ENCODE measurements at places on chromosomes 3 and 15.
A peak's percentile ranks its signal among the peaks of the same experiment; 100 is the strongest.

- H3K4me1 ChIP-seq, result no peaks in the 10 kb centered on the region
- H3K4me3 ChIP-seq, result no peak overlapping the region
- no peak for DNase-seq
- H3K27me3 ChIP-seq, result no peaks in the 10 kb centered on the region
Observed at GRCh38 chr15:67914537-67915460, 75.0 kb upstream of the RNU6-1 start.

- H3K27ac ChIP-seq, result no peak overlapping the region
- no peak overlapping the region for H3K4me3 ChIP-seq
- DNase-seq, result no peak
- no peaks in the 10 kb centered on the region for H3K4me1 ChIP-seq
- no peaks in the 10 kb centered on the region for H3K27me3 ChIP-seq
Observed at GRCh38 chr3:159229116-159229680, 427.3 kb downstream of the MFSD1 start.

DNA sequence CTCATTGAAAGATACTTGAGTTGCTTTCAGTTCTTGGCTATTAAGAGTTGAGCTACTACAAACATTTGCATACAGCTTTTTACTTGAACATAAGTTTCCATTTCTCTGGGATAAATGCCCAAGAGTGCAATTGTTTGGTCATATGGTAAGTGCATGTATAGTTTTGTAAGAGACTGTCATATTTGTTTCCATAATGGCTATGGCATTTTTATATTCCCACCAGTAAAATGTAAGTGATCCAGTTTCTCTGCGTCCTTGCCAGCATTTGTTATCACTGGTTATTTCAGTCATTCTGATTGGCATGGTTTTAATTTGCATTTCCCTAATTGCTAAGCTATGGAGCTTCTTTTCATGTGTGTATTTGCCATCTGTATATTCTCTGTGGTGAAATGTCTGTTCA, 22.5 kb downstream of the C3orf80 start:
- H3K27me3 ChIP-seq, result no peaks in the 10 kb centered on the region
- H3K27ac ChIP-seq, result no peak overlapping the region
- DNase-seq, result no peak
- H3K36me3 ChIP-seq, result peaks cover 4% of the 10 kb centered on the region
- H3K4me3 ChIP-seq, result no peak overlapping the region

- H3K4me3 ChIP-seq, result no peak overlapping the region
- H3K36me3 ChIP-seq, result no peaks in the 10 kb centered on the region
- no peaks in the 10 kb centered on the region for H3K27me3 ChIP-seq
- H3K27ac ChIP-seq, result no peak overlapping the region
- DNase-seq, result no peak
Observed at GRCh38 chr15:68012911-68013310, 41.2 kb upstream of the PIAS1 start.

DNA sequence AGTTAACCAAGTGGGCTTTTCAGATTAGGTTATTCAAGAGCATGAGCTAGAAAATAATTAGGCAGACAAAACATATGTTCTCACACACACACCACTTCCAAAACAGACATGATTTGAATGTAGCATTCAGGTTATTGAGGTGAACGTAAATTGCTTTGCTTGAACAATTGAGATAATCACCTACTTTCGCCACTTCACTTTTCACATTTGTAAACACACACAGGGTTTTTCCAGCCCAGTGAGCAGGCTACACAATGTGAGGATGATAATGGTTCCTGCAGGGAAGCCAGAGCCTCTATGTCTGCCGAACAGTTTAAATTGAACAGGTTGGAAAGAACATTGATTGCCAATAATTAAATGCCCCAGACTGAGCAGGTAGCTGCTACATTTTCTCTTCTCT, 560.8 kb downstream of the OCA2 start:
- DNase-seq, result no peak
- H3K4me3 ChIP-seq, result no peak overlapping the region
- H3K4me1 ChIP-seq, result no peaks in the 10 kb centered on the region
- H3K27me3 ChIP-seq, result no peaks in the 10 kb centered on the region
- no peak overlapping the region for H3K27ac ChIP-seq

DNA sequence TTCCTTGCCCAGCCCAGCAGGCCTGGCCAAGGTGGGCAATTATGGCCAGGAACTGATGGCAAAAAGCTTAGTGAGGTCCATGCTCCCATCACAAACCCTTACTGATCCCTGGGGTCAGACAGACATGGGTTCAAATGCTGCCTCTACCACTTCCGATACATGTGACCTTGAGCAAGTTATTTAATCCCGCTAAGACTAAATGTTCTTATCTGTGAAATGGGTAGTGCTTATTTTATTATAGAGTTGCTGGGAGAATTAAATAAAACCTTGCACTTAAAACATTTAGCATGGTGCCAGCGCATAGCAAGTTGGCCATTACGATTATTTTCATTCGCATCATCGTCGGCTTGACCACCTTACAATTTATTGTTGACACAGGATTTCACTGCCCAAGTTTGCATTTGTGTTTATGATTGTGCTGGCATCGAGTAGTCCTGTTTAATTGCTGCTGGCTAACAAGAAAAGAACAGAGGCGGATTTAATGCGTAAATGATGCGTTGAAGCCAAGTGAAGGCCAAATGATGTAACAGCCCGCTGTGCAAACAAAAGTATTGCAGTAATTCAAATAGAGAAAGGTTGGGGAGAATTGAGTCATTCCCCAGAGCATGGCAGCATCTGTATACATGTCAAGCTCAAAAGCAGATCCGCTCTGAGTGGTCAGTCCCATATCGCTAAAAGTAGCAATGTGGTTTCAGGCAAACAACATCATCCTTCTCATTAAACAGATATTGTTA, 7.3 kb upstream of the FURIN start:
- no peaks in the 10 kb centered on the region for H3K36me3 ChIP-seq
- H3K27ac ChIP-seq, result peak overlapping the region; percentile 34
- H3K27me3 ChIP-seq, result no peaks in the 10 kb centered on the region
- DNase-seq, result no peak

DNA sequence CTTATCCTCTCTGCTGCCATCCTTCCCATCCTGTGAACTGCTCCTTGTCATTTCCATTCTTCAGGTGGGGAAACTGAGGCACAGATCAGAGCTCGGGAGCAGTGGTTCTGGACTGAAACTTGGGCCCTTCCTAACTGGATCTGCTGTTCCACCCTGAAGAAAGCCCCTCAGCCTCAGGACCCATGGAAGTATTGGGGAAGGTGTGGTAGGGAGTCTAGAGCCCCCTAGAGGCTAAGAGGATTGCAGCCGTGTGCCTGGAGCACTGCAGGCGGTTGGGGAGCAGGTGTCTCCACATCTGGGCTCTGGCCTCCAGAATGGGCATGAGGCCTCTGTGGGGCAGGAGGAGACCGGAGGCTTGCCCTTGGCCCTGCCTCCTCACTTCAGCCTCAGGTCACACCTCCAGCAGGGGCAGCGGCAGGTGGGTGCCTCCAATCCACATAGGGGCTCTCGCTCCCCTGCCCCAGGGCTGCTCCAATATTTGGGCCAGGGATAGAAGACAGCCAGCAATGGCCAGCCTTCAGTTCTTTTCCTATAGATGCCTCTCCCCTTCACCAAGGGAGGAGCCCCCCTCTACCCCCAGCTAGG, 28.1 kb downstream of the DNAJB8 start:
- H3K36me3 ChIP-seq, result no peaks in the 10 kb centered on the region
- no peaks in the 10 kb centered on the region for H3K4me1 ChIP-seq
- H3K27me3 ChIP-seq, result no peaks in the 10 kb centered on the region
- no peak overlapping the region for H3K4me3 ChIP-seq

GRCh38 chr3:10041034-10041433, 14.8 kb downstream of the FANCD2 start:
- H3K27me3 ChIP-seq, result no peaks in the 10 kb centered on the region
- H3K4me1 ChIP-seq, result no peaks in the 10 kb centered on the region
- H3K4me3 ChIP-seq, result no peak overlapping the region
- DNase-seq, result no peak

GRCh38 chr3:184316792-184317191, 2.4 kb downstream of the EIF4G1 start:
- peak overlapping the region; percentile 86 for H3K4me3 ChIP-seq
- H3K4me1 ChIP-seq, result peaks cover 37% of the 10 kb centered on the region
- H3K36me3 ChIP-seq, result no peaks in the 10 kb centered on the region
- H3K27me3 ChIP-seq, result no peaks in the 10 kb centered on the region
- no peak for DNase-seq

DNA sequence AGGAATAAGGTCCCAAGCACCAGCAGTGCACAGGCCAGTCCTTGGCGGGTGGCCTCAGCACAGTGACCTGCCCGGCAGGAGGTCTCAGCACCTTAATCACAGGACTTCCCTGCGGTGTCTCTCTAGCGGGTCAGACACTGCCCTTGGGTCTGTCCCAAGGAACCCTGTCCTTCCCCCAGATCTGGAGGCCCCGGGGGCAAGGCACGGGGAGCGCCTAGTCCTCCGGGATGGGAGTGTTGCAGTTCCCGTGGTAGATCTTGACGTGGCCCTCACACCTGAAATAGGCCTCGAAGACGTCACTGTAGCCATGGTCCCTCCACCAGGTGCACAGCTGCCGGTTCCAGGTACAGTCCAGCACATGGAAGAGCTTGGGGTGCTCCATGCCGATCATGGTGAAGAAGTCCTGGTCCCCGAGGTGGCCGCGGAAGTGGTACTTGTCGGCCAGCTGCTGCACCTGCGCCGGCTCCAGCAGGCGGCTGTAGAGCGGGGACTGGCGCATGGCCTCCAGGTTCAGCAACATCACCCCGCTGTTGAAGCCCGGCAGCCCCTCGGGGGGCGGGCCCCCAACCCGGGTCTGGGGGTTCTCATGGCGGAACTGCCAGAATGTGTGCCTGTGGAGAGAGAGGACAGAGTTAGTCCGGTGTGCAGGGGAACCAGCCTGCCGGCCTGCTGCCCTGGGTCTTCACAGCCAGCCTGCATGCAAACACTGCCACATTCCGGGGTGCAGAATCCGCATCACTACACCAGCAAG, 201.3 kb downstream of the XXYLT1 start:
- no peaks in the 10 kb centered on the region for H3K36me3 ChIP-seq
- no peak overlapping the region for H3K4me3 ChIP-seq

GRCh38 chr3:179076243-179077027, 4.8 kb upstream of the ZMAT3 start:
- no peaks in the 10 kb centered on the region for H3K4me1 ChIP-seq
- no peak overlapping the region for H3K27ac ChIP-seq
- H3K4me3 ChIP-seq, result no peak overlapping the region
- no peak for DNase-seq
- H3K36me3 ChIP-seq, result no peaks in the 10 kb centered on the region
- no peaks in the 10 kb centered on the region for H3K27me3 ChIP-seq

GRCh38 chr15:60568301-60568742, 89.4 kb upstream of the ICE2 start:
- DNase-seq, result no peak
- H3K36me3 ChIP-seq, result no peaks in the 10 kb centered on the region
- no peaks in the 10 kb centered on the region for H3K4me1 ChIP-seq
- no peaks in the 10 kb centered on the region for H3K27me3 ChIP-seq

DNA sequence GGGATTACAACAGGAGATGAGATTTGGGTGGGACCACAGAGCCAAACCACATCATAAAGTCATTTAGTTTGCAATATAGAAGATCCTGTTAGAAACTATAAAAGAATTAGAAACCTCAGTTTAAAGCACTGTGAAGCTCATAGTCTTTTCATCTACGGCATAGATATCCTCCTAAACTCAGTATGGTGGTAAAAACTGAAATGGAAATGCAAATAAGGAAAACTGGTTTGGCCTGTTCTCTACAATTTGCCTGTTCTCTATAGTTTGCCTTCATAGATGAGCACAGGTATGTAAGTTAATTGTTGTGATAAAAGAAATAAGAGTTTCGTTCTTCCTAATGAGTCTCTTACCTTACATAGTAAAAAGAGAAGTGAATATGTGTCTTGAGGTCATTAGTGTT, 331.6 kb upstream of the ARL6 start:
- no peak overlapping the region for H3K4me3 ChIP-seq
- no peaks in the 10 kb centered on the region for H3K4me1 ChIP-seq
- peak overlapping the region; percentile 7 for H3K27ac ChIP-seq
- H3K27me3 ChIP-seq, result no peaks in the 10 kb centered on the region

DNA sequence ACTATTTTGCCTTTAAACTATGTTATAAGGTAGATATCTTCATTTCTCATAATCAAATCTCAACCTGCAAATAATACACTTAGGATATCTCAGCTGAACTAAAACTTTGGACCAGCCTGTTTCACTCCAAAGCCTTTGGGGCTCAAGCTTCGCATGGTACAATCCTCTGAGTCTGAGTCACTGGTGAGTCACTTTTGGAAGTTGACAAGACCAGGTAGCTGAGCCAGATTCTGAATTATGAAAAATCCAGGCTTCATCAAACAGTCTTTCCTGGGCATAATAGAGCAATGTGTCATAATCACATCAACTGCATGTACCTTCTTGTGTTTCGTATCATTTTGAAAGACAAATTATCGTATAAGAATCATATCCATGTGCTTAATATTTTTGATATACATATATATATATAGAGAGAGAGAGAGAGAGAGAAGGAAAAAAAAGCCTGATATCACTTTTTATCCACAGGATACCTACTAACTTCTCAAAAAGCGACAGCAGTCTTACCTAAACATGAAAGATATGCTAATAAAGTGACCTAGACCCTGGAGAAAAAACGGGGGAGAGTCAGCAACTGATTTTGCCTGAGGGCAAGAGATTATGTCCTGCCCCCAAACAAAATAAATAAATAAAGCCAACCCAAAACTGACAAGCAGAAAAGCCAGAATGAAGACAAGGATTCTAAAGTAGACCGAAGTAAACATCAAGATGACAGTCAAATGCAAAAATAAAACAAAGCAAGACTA, 263.9 kb upstream of the TGFBR2 start:
- DNase-seq, result no peak
- no peak overlapping the region for H3K4me3 ChIP-seq
- H3K36me3 ChIP-seq, result no peaks in the 10 kb centered on the region
- H3K27ac ChIP-seq, result peak overlapping the region; percentile 21
- H3K27me3 ChIP-seq, result no peaks in the 10 kb centered on the region

- H3K36me3 ChIP-seq, result no peaks in the 10 kb centered on the region
- no peak for DNase-seq
- H3K4me3 ChIP-seq, result no peak overlapping the region
- H3K4me1 ChIP-seq, result no peaks in the 10 kb centered on the region
- no peak overlapping the region for H3K27ac ChIP-seq
Observed at GRCh38 chr3:60114191-60114590, 1064.4 kb upstream of the CFAP20DC start.

GRCh38 chr15:101499863-101500713, 10.6 kb upstream of the PCSK6 start:
- peak; percentile 72 for DNase-seq
- no peak overlapping the region for H3K4me3 ChIP-seq
- H3K4me1 ChIP-seq, result no peaks in the 10 kb centered on the region
- no peak overlapping the region for H3K27ac ChIP-seq
- peaks cover 37% of the 10 kb centered on the region for H3K27me3 ChIP-seq
- H3K36me3 ChIP-seq, result no peaks in the 10 kb centered on the region

DNA sequence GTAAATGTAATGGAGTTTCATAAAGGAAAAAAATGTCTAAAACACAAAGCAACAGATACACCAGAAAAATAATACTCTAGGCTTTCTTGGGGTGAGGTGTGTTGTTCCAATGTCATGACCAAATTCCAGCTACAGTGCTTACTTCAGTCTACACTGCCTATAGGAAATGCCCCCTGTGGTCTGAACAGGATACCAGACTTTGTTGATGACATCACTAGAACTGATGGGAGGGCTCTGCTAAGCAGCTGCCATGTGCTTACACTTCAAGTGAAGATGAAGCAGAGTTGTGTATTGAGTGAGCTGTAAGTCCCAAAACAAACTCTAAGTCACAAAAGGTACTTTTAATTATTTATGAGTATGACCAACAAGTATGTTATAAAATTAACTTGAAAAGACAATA, 456.1 kb upstream of the IL12A start:
- DNase-seq, result no peak
- no peak overlapping the region for H3K27ac ChIP-seq
- H3K4me3 ChIP-seq, result no peak overlapping the region

- H3K27ac ChIP-seq, result peak overlapping the region; percentile 95
- H3K4me3 ChIP-seq, result no peak overlapping the region
- H3K27me3 ChIP-seq, result no peaks in the 10 kb centered on the region
- no peaks in the 10 kb centered on the region for H3K36me3 ChIP-seq
Observed at GRCh38 chr15:58332676-58333400, 99.0 kb upstream of the LIPC start.

Data from breast epithelium (tissue), 4 donors.